ENCODE measurements at places on chromosomes 3 and 15. TPM values are rescaled to one million over a fixed set of nuclear protein-coding genes. Genes with fewer than 3 reads are reported as not detected.

Gene ALDH1A3
- polyA plus RNA-seq, result 0.37 TPM

GRCh38 chr3:117853923-117854668 is 1144.5 kb downstream of the TUSC7 start:
- no peak overlapping the region for H3K27ac ChIP-seq
- DNase-seq, result no peak
- no peaks in the 10 kb centered on the region for H3K27me3 ChIP-seq

GRCh38 chr3:72839057-72839456 is 9.2 kb downstream of the SHQ1 start:
- peaks cover 2% of the 10 kb centered on the region for H3K4me1 ChIP-seq
- no peak overlapping the region for H3K4me3 ChIP-seq
- H3K27ac ChIP-seq, result no peak overlapping the region
- H3K27me3 ChIP-seq, result no peaks in the 10 kb centered on the region

DNA sequence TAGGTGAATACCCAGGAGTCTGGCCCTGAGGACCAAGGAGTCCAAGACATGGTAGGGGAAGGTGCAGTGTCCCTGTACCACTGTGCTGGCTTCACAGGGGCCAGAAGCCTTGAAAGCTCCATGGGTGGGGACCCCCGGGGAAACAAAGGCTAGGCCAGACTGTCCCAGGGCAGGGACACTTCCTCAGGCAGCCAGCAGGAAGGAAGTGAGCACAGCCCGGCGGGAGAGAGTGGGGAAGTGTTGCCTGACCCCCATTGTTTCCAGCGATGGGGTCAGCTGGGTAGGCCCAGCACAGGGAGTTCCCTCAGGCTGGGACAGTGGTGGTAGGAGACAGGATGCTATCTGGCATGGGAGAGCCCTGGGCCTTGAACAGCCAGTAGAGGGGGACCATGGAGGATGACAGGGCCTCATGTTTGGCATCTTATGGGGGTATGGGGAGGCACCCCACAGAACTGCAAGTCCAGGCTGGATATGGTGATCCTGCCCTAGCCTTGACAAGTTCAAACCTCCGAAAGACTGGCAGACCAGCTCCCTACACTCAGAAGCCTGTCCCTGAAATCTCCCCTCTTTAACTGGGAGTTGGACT is 1.2 kb upstream of the HYAL2 start:
- no peak overlapping the region for H3K27ac ChIP-seq
- no peak overlapping the region for H3K4me3 ChIP-seq
- peaks cover 17% of the 10 kb centered on the region for H3K4me1 ChIP-seq
- no peaks in the 10 kb centered on the region for H3K36me3 ChIP-seq
- no peaks in the 10 kb centered on the region for H3K27me3 ChIP-seq

- no peaks in the 10 kb centered on the region for H3K27me3 ChIP-seq
- DNase-seq, result no peak
- no peak overlapping the region for H3K27ac ChIP-seq
- no peaks in the 10 kb centered on the region for H3K36me3 ChIP-seq
- H3K4me1 ChIP-seq, result no peaks in the 10 kb centered on the region
Observed at GRCh38 chr3:78642226-78643035, 1125.4 kb downstream of the ROBO1 start.

GRCh38 chr3:71926262-71926600 is 141.3 kb upstream of the PROK2 start:
- no peak for DNase-seq
- H3K4me3 ChIP-seq, result no peak overlapping the region
- H3K36me3 ChIP-seq, result no peaks in the 10 kb centered on the region
- H3K4me1 ChIP-seq, result peaks cover 4% of the 10 kb centered on the region
- H3K27ac ChIP-seq, result no peak overlapping the region

Gene CHCHD4
- 37.0 TPM for polyA plus RNA-seq

- H3K27me3 ChIP-seq, result no peaks in the 10 kb centered on the region
- DNase-seq, result no peak
- no peak overlapping the region for H3K4me3 ChIP-seq
- H3K4me1 ChIP-seq, result 0 out of 2 replicates have a peak, but pooled peaks cover 3% of the 10 kb centered on the region
Observed at GRCh38 chr3:179000659-179001058, 71.0 kb downstream of the ZMAT3 start.

Gene PRR20G
- polyA plus RNA-seq, result not detected

Gene CIP2A
- 28.8 TPM for polyA plus RNA-seq

DNA sequence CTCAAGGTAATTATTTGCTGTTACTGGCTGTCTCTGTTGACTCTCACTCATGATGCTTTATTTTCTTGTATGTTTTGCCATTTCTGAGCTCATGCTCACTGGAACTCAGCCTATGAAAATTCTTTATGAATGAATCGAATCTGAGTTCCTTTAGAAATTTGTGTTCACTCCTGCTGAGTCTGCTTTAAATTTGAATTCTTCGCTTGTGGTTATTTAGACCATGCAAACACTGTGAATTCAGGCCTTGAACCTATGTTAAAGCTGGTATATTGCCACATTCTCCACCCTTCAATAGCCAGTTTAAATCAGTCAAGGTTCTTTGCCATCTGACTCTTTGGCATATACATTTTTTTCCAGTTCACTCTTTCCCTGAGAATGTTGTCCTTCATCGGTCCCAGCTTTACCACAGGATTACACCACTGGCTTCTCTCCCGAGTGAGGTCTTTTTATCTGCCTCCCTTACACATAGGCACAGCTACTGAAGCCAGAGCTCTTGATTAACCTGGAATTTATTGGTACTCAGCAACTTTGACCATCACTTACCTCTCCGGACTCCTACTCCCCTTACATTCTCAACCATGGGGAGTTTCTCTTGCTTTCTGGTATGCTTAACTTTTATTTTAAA is 400.6 kb downstream of the VPS13C start:
- no peak overlapping the region for H3K27ac ChIP-seq
- no peaks in the 10 kb centered on the region for H3K4me1 ChIP-seq
- DNase-seq, result no peak
- H3K36me3 ChIP-seq, result no peaks in the 10 kb centered on the region

DNA sequence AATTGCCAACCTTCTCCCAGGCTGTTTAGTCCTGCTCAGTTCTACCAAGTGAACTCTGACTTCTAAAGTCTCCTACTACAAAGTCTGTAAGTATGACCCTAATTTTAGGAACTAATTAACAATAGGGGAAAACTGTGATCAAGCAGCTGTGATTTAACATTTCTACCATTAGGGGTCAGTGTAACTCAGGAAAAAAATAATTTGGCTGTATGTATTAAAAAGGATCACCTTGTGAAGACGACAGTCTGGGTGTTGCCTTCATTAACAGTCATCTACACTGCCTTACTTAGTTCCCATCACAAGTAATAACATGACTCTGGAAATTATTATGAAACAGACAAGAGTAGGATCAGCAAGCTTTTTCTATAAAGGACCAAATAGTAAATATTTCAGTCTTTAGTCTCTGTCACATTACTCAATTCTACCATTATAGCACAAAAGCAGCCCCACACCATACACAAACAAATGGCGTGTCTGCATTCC is 4.2 kb upstream of the NPHP3 start:
- H3K36me3 ChIP-seq, result no peaks in the 10 kb centered on the region
- no peaks in the 10 kb centered on the region for H3K4me1 ChIP-seq
- H3K27me3 ChIP-seq, result no peaks in the 10 kb centered on the region
- H3K4me3 ChIP-seq, result no peak overlapping the region
- no peak for DNase-seq
- no peak overlapping the region for H3K27ac ChIP-seq

DNA sequence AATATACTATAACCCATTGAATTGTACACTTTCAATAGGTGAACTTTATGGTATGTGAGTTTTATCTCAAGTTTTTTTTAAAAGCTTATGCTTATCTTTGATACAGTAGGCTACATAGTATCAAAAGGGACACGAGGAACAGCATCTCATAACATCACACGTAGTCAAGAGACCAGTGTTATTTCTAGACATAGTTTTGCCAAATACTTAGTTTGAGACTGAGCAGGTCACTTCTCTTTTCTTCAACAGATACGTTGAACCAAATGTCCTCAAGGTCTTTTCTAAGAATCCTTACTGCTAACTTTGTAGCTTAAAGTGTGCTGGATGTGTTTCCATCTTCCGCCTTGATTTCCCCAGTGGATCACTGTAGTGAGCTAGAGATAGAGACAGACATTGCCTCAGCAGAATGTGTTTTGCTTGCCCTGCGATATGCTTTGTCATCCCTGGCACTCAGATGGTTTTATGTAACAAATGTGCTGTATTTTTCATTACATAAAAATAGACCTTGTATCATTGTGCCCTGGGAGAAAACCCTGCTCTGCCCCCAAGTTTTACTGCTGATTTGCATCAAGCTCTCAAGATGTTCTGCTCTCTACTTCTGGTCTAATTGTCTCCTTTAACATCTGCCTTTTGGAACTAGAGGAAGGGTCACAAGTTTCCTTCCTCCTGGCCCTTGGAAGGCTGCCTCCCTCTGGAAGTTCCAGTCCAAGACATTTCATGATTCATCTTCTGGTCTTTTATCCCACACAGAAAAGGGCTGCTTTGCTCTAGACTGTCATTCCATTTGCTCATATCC is 426.4 kb upstream of the RGMA start:
- H3K36me3 ChIP-seq, result no peaks in the 10 kb centered on the region
- H3K4me1 ChIP-seq, result no peaks in the 10 kb centered on the region
- H3K27me3 ChIP-seq, result no peaks in the 10 kb centered on the region
- no peak overlapping the region for H3K27ac ChIP-seq

DNA sequence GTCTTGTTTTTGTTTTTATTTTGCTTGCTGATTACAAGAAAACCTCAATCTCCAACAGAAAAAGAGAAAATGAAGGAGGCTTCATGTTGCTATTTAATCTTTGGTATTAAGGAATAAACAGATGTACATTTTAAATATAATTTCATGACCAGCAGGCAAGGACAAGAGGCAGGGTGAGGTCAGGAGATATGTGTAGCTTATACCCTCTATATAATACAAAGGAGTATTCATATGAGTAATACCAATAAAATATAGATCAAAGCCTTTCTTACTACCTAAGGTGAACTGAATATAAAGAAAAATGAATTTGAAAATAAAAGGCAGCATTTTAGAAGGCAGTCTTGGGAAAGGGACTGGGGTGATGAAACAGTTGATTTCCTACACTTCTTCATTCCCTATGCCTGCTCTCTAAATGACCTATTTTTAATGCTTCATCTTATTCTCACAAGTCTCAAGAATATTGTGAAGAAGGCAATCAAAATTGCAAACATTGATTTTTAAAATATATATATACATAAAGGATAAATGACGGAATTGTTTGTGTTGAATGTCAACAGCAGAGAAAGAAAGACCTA is 8.6 kb upstream of the CBLB start:
- H3K4me3 ChIP-seq, result no peak overlapping the region
- no peak for DNase-seq
- H3K4me1 ChIP-seq, result peaks cover 4% of the 10 kb centered on the region

DNA sequence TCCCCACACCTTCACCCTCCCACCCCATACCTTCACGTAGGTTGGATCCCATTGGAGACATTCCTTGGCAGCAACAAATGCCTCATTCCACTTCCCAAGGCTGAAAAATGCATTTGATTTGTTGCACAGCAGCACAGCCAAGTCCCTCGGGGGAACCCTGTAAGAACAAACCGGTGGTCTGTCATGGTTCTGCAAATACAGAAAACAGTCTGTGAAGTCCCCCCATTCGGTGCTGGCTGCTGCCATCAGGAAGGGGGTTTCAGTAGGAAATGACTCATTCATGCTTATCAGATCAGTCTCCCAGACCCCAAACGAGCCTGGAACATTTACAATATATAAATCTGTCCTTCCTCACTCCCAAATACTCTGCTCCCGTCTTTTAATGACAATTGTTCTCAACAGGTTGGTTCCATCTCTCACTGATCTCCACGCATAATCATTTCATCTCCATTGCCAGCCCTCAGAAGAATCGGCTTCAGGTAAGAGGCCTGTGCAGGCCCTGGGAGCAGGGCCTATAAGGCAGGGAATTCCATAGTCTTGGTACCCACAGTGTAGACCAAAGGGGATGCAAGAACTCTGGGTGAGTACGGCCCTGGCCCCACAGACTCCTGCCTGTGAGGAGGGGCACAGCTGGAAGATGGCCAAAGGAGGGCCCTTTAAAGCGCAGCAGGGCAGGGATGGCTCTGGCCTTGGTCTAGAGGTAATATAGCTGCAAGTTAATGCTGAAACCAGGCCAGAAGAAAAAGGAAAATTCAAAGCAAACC is 41.6 kb downstream of the TRANK1 start:
- no peak overlapping the region for H3K4me3 ChIP-seq
- DNase-seq, result no peak
- no peak overlapping the region for H3K27ac ChIP-seq
- peaks cover 4% of the 10 kb centered on the region for H3K4me1 ChIP-seq
- H3K27me3 ChIP-seq, result no peaks in the 10 kb centered on the region
- no peaks in the 10 kb centered on the region for H3K36me3 ChIP-seq

GRCh38 chr15:47742742-47743141 is 25.4 kb downstream of the SEMA6D start:
- no peak overlapping the region for H3K4me3 ChIP-seq
- no peak for DNase-seq
- no peak overlapping the region for H3K27ac ChIP-seq
- H3K36me3 ChIP-seq, result no peaks in the 10 kb centered on the region
- no peaks in the 10 kb centered on the region for H3K4me1 ChIP-seq

- H3K36me3 ChIP-seq, result no peaks in the 10 kb centered on the region
- no peak overlapping the region for H3K4me3 ChIP-seq
- no peak overlapping the region for H3K27ac ChIP-seq
Observed at GRCh38 chr3:148975248-148975647, 16.1 kb upstream of the GYG1 start.

- no peak overlapping the region for H3K4me3 ChIP-seq
- DNase-seq, result peak; percentile 13
- H3K27ac ChIP-seq, result no peak overlapping the region
- H3K36me3 ChIP-seq, result no peaks in the 10 kb centered on the region
- H3K27me3 ChIP-seq, result no peaks in the 10 kb centered on the region
Observed at GRCh38 chr3:107985496-107985895, 105.3 kb downstream of the CD47 start.

GRCh38 chr15:100772892-100773520 is 106.6 kb upstream of the ALDH1A3 start:
- no peak overlapping the region for H3K27ac ChIP-seq
- no peak for DNase-seq
- H3K4me3 ChIP-seq, result no peak overlapping the region
- no peaks in the 10 kb centered on the region for H3K36me3 ChIP-seq
- H3K27me3 ChIP-seq, result no peaks in the 10 kb centered on the region
- no peaks in the 10 kb centered on the region for H3K4me1 ChIP-seq

Gene MEGF11
- 0.47 TPM for polyA plus RNA-seq

DNA sequence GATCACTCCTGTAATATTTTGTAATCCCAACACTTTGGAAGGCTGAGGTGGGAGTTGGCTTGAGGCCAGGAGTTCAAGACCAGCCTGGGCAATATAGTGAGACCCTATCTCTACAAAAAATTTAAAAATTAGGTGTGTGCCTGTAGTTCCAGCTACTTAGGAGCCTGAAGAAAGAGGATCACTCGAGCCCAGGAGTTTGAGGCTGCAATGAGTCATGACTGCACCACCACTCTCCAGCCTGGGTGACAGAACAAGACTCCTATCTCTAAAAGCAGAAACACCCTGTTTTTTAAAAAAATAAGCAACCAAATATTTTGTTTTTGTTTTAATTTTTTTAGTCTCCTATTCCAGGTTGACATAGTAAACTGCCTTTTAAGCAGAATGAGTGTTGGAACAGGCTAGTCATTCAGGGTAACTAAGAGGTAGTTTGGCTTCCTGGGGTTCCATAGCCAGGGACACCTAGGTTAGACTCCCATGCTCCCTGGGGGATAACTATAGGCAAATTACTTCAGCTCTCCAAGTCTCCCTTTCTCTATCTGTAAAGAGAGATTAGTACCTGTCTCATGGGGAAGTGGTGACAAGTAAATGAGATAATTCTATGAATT is 114.6 kb upstream of the C15orf61 start:
- H3K36me3 ChIP-seq, result no peaks in the 10 kb centered on the region
- H3K4me1 ChIP-seq, result no peaks in the 10 kb centered on the region
- H3K27me3 ChIP-seq, result no peaks in the 10 kb centered on the region
- no peak for DNase-seq

Gene TOP2B
- polyA plus RNA-seq, result 56.0 TPM

All from GM12878 (cell line).